ENCODE measurements at places on chromosomes 4 and X.

GRCh38 chr4:13261486-13262257 lies 222.5 kb downstream of the RAB28 start:
- peak; percentile 65 for DNase-seq

DNA sequence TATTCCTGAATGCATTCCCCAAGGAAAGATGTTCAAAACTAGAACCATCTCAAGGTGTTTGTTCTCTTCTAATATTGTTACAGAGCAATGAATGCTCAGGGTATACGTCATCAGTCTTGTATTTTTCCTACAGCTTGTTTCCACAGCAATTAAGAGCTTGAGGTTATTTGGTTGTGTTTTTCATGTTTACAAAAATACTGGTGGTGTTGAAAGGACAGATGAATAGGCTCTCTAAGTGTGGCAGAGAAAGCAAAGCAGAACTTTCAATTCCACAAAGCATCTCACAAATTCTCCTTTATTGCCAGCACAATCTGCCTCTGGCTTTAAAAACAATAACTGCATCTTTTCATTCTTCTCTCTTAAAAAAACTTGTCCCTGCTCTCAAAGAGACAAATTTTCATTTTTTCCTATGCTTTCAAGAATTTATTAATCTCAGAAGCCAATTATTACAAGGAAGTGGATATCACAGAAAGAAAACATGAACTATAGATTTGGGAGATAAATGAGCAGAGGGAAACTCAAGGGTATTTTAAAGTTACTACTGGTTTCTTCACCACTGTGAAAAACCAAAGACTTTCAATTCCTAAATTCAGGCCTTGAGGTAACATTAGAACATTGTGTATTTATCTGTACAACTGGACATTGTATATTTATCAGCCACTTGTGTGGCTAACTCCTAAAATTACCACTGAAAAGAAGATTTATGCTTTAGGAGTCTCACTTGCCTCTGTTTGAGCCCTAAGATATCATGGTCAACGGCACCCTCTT lies 49.2 kb downstream of the DDX53 start:
- DNase-seq: peak; percentile 23

DNA sequence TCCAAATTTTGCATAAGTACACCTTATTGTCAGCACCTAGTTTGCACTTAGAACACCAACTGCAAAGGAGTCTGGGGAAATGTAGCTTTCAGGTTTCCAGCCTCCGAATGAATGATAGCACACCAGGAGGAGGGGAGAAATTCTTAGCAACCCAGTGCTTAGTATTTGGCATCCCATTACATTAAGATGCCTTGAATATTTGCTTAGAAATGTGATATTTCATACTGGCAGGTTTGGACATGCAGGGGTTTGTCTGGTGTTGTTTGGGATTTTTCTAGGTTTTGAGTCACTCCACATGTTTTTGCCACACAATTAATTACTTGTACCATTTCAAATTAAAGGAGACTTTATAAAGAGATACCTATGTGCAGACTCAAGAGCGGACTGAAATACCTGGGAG lies 60.3 kb upstream of the CAMK2D start:
- no peak for DNase-seq

GRCh38 chrX:79369871-79370270 lies 2.7 kb upstream of the ITM2A start:
- DNase-seq: peak; percentile 65

DNA sequence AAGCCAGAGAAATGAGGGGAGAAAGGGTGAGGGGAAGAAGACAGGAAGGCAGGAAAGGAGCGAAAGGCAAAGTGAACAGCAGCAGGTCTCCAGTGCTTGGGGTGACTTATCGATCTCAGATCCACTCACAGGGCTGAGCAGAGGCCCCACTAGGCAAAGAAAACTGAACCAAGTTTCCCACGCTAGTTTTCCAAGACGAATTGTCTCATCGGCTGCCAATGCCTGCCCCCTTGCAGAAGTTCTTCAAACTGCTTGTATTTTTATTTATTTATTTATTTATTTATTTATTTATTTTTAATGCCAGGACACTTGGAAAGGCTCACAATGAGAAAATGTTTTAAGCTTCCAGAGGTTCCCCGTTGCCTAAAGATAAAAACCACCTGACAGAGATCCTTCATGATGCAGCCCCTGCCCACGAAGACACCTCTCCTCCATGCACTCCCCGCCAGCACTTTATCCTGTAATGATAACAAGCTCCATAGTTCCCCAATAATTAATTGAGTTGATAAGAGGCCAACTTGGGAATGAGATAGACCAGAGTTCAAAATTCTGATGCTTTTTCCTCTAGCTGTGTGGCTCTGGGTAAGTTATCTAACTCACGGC lies 43.2 kb downstream of the QDPR start:
- peak; percentile 33 for DNase-seq

GRCh38 chr4:17546222-17546621 lies 30.8 kb upstream of the LAP3 start:
- DNase-seq: no peak

DNA sequence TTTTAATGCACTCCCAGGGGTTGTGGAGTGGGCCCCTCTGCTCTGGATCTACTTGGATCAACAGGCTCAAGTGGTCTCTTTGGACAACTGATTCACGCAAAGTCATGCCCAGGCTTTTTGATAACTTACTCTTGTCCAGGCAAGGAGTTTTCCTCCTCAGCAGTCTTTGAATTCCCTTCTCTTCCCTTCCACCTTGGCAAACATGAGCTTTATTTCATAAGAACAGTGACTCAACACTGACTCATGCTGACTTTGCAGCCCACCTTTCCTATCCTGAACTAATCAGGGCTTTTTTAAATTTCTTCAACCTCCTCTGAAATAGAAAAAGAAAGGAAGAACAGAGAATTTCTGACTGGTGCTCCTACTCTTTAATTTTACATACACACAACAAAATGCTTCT lies 132.1 kb upstream of the LDB2 start:
- no peak for DNase-seq

DNA sequence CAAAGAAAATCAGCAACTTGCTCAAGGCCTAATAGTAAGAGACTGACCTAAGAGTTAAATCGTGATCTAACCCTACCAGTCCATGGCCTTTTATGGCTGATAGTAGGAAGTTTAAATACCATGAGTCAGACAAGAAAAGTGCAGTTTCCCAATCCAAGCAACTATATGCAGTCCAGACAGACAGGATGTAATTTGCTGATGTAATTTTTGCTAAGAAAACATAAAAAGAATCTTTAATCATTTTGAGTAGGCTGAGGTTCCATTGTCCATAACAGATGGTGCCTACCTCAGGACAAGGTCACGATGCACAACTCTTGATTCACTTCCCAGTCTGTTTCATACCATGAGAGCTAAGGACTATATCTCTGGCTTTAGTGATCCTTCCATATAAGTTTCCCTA lies 317.5 kb upstream of the GRIA3 start:
- DNase-seq: no peak

DNA sequence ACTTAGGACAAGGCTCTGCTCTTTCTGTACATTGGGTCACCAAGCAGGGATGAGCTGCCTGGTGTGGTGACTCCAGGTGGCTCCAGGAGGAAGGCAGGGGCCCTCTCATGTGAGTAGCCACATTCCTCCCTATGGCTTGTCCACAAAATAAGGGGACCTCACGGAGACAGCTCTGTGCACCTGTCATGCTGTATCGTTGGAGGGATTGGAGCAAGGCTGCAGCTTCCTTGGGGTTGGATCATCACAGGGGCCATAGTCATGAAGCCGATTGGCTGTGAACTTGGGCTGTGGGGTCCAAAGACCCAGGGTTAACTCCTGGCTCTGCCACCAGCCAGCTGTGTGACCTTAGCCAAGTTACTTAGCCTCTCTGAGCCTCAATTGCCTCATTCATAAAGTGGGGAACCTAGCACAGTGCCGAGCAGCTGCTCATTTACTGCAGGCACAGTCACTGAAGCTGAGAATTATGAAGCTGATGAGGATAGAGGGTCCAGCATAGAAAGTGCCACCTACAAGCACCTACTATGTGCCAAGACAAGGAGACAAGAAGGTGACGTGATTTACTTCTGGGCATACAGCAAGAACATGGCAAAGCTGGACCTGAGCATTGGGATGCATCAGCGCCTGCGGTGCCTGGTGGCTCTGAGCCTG lies 11.8 kb upstream of the KIAA0232 start:
- no peak for DNase-seq

GRCh38 chrX:138745196-138745595 lies 33.7 kb upstream of the FGF13 start:
- peak; percentile 17 for DNase-seq

GRCh38 chr4:57764856-57765255 lies 654.7 kb upstream of the IGFBP7 start:
- DNase-seq: no peak

GRCh38 chr4:101417046-101417445 lies 69.7 kb upstream of the PPP3CA start:
- DNase-seq: no peak

GRCh38 chr4:154822775-154823174 lies 41.7 kb downstream of the RBM46 start:
- no peak for DNase-seq

DNA sequence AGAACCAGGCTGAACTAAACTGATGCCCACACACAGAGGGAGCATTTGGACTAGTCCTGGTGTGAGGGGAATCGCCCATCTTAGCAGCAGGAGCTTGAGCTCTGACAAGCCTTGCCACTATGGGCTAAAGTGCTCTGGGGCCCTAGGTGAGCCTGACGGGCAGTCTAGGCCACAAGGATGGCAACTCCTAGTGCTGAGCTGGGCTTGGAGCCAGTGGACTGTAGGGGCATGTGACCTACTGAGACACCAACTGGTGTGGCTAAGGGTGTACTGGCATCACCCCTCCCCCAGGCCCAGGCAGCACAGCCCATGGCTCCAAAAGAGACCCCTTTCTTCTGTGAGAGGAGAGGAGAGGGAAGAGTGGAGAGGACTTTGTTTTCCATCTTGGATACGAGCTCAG lies 14.5 kb downstream of the CENPU start:
- no peak for DNase-seq

GRCh38 chr4:61468024-61468720 lies 268.0 kb downstream of the ADGRL3 start:
- DNase-seq: no peak

DNA sequence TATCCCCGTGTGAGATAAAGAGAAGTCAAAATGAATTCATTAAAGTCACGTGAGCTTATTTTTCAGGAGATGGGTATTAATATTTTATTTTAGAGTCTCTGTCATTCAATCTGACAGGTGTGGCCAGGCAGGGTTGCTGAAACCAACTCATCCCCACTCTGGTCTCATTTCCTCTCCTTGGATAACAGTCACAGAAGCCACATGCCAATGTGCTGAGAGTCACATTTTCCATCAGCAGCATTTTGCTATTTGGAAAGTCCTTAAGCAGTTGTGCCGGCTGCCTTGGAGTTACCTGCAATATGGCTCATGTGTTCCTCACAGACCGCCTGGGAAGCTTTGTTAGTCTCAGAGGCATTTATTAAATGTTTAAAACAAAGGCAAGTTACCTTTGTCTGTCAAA lies 302.3 kb downstream of the DCHS2 start:
- DNase-seq: no peak

- DNase-seq: no peak
These were observed 128.0 kb upstream of the PRKG2 start for GRCh38 chr4:81343046-81343445.

- peak; percentile 13 for DNase-seq
These were observed 181.6 kb downstream of the UGT8 start for GRCh38 chr4:114780205-114780604.

- no peak for DNase-seq
These were observed 80.1 kb upstream of the MXRA5 start for GRCh38 chrX:3426552-3426951.

DNA sequence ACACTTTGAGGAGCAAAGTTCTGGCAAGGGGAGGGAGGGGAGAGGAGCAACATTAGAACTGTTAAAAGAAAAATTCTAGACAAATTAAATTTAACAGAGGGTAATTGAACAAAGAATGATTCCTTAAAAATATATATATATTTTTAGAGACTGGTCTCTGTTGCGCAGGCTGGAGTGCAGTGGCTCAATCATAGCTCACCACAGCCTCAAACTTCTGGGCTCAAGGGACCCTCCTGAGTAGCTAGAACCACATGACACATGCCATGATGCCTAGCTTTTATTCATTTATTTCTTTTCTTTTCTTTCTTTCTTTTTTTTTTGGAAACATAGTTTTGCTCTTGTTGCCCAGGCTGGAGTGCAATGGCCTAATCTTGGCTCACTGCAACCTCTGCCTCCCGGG lies 19.1 kb upstream of the SPINK2 start:
- no peak for DNase-seq

DNA sequence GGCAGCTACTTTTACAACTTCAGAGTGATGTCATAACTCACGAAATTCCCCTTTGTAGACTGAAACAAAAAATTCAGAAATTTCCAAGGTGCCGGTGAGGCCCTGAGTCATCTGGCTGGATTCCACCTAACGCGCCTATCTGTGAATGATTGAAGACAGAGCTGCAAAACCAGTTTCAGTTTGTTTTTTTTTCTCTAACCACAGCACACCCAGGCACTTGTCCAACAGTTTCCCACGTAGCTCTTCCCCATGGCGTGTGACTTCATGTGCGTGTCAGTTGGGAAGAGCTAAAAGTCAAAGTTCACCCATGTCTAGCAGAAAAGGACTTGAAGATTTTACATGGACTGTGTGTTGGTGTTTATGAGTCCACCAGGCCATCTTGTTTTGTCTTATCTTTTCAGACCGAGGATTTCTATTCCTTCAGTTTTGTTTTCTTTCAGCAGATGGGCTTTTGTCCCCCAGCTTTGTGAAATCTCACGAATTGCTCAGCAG lies 16.4 kb downstream of the TCEANC start:
- DNase-seq: peak; percentile 71

- DNase-seq: no peak
These were observed 23.2 kb upstream of the SORCS2 start for GRCh38 chr4:7169134-7169533.

DNA sequence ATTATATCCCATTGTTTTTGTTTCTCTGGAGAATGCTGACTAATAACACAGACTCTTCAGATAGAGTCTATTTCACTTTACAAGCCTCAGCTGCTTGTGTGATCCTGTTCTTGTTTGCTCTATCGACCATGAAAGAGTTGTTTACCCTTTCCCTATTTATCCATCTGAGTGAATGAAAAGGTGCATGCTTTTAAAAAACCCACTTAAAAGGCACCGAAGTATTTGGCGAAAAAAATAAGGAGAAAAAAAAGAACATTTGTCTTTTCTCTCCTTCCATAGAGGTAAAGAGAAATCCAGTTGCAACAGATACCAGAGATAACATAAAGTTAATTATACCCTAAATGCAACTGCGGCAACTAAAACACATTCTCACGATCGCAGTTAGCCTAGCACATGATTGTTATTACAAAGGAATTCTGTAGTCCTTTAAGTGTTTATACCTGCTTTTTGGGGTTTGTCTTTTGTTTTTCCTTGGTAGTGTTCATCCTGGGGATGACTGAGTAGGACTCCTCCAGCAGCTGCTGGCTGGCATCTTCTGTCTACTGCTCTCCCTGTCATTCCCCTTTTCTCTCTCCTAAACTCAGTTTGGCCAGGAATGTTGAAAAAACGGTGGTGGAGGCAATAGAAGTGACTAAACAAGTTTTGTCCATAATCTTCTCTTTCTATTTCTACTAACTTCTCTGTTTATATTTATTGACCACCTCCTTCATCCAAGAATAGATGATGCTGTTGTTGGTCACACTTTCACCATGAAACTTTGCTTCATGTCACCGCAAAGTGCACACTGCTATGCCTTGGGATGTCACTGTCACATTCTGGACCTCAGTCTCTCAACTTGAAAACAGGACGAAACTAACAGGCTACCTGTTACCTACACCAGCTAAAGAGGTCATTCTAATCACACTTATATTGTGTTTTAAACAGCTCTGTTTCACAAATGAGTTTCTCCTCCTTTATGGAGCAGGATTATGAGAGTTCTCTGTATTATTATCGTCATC lies 41.9 kb upstream of the FRAS1 start:
- no peak for DNase-seq

GRCh38 chr4:55543858-55544257 lies 2.9 kb downstream of the CLOCK start:
- no peak for DNase-seq
